Activated CD8-positive, alpha-beta memory T cell treated with anti-CD3 and anti-CD28 coated beads, Interleukin-2, amount 50 U/mL, for 48 hours (primary cell): ENCODE measurements at places on chromosomes 6 and 20.

DNA sequence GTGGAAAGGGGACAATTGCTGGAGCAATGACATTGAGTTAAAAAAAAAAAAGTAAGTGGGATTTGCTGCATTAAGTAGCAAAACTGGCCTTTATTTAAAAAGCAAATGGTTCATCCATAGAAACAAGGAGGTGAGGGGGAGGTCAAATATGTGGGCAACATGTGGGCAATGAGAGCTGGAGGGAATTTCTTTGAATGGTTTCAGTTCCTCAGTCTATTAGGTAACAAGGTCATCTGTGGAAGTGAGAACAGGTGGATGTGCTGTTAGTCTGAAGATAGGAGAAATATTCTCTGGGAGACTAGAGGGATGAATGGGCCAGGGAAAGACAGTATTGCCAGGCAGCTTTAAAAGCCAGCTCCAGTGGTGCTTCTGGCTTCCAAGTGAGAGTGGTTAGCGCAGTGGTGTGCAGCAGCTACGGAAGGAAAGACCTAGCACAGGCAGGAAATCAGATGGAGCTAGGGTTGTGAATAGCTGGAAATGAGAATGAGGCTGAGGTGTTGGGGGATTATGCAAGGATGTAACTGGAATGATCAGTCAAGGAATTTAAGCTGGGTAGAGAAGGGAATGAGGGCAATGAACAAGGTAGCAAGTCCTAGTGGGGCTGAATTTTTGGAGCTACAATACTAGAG is 727.6 kb downstream of the PTPRT start:
- DNase-seq: no peak

- DNase-seq: no peak
Measured at GRCh38 chr6:16028966-16029365, 99.9 kb upstream of the MYLIP start.

DNA sequence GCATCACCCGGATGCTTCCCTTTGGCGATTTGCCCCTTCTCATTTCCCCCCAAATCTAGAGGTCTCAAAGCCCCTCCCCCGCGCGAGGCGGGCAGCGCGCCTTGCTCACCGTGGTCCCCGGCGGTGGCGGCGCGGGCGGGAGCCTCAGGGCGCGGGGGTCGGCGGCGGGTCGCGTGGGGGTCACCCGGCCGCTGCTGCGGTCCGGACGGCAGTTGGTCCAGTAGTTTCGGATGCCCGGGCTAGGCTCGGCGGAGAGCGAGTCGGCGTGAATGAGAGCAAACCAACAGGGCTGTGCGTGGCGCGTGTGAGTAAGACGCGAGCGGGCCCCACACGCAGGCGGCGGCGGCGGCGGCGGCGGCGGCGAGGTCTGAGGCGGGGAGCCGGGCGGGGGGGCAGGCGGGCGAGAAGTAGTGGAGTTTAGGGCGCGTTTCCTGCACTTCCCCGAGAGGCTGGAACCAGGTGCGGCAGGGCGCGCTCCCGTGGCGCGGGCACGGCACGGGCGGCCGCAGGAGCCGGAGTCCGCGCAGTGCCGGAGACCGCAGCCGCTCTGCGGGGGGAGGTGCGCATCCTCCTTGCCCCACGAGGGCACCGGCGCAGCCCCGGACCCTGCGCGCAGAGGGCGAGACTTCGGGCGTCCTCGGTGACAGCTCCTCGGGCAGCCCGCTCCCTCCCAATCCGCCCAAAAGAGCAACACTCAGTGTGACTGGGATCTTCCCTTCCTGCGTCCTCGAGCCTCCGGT is 567 bp downstream of the HS3ST5 start:
- no peak for DNase-seq

DNA sequence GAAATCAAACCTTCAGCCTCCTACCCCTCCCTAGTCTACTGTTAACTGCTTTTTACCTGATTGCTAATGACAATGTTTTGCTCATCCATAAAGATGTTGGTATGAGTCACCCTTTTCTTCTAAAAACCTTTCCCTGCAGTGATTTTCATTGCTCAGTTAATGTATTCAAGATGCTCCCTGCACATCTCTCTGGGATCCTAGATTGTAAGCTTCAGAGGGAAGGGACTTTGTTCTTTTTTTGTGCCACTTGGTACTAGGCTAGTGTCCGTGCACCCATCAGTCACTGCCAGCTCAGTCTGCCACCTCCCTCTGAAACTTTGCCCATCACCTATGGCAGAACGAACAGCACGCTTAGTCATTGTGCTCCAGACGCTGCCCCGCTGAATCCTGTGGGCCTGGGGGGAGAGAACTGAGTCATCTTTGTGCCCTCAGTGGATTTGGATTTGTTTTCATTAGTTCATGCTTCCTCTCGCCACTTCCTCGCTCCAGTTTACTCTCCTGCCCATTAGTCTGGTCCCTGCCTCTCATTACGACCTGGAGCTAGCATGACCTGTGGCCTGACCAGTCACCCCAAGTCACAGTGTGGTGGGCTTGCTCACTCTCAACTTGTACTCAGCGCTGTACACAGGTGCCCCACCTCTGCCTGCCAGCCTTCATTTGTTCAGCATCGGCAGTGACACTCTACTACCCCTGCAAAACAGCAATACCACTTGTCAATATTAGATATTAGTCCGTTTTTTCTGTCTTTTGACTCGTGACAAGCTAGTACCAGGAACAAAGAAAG is 78.0 kb upstream of the TMEM181 start:
- no peak for DNase-seq

- no peak for DNase-seq
Measured at GRCh38 chr6:26205625-26206574, 118.7 kb downstream of the HFE start.
